Activated CD4-positive, alpha-beta T cell treated with anti-CD3 and anti-CD28 coated beads, Interleukin-2, amount 10 ng/mL, durations not matched to agents 7 days and 5 days (primary cell): ENCODE measurements at places on chromosomes 2 and 18. TPM values are rescaled to one million over a fixed set of nuclear protein-coding genes. Genes with fewer than 3 reads are reported as not detected.

DNA sequence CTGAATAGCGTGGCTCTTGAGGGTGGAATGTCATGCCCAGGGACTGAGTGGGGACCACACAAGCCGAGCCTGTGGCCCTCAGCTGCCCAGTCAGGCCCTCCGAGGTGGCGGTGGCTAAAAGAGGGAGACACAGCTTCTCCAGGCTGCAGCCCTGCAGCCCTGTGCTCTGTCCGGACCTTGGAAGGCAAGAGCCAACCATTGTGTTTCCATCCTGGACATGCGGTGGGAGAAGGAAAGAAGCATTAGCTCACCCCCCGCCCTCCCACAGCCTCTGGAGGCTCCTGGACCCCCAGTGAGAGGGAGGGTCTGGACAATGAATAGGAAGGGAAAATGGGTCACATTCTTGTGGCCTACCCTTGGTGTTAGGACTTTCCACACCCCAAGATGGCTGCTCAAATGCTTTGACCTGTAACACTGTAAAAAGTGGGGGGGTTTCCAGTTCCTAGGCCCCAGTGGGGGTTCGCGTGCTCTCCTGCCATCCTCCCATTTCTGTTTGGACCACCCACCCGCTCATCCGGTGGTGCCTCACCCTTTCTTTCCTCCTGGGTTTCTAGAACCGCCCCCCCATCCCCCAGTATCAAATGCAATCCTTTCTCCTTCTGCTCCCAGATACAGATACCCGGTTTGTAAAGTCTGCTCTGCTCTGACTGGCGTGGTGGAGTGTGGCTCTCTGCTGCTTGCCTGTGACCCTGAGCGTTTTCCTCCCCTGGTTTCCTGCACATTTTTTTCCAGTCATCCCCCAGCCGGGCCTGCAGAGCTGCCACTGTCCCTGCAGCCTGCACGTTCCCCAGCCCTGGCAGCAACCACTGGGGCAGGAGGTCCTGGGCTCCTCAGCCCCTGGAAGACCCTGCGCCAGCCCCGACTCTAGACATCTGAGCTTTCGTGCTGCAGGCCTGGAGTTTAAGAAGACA is 36.3 kb upstream of the SMAD7 start:
- peaks cover 14% of the 10 kb centered on the region for H3K27me3 ChIP-seq
- H3K27ac ChIP-seq, result no peak overlapping the region
- no peaks in the 10 kb centered on the region for H3K36me3 ChIP-seq
- peaks cover 9% of the 10 kb centered on the region for H3K4me1 ChIP-seq

DNA sequence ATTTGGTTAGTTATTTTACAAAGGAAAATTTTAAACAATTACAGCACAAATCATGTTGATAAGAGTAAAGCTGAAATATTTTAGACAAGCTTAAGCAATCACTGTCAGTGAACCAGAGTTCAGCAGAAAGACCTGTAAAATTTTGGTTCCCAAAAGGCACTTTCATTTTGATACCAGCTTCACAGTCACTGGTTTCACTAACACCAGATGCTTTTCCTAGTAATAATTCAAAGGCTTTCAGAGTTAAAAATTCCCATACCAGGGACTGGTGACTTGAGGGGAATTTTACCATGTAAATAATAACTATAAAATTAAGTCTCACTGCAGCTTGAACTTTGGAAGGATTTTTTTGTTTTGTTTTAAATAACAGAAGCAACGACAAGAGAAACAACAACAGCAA is 102.3 kb upstream of the CD302 start:
- H3K4me1 ChIP-seq, result peaks cover 56% of the 10 kb centered on the region
- no peak for DNase-seq
- peaks cover 18% of the 10 kb centered on the region for H3K36me3 ChIP-seq
- H3K27ac ChIP-seq, result no peak overlapping the region

DNA sequence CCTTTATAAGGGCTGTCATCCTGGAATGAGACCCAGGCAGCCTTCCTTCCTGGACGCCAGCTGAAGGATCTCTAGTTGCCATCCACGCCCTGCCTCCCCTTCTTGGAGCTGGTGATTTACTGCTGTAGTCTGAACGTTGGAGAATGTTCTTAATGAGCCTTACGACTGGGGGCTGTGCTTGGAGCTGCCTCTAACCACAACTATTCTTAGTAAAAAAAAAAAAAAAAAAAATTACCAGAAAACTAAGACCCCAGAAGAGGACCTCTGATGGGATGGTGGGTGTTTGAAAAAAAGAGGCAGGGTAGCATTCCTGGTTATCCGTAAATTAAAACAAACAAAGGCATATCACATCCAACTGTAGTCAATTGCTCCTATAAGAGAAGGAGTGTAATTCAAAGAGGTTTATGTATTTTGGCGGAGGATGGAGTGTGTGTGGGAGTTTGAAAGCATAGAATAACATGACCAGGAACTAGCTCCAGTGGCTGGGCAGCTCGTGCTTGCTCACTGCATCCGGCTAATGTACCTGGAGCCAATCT is 105.4 kb downstream of the QPCT start:
- H3K4me3 ChIP-seq, result no peak overlapping the region
- H3K4me1 ChIP-seq, result peaks cover 11% of the 10 kb centered on the region
- peaks cover 8% of the 10 kb centered on the region for H3K27me3 ChIP-seq
- no peak for DNase-seq
- peaks cover 6% of the 10 kb centered on the region for H3K36me3 ChIP-seq

DNA sequence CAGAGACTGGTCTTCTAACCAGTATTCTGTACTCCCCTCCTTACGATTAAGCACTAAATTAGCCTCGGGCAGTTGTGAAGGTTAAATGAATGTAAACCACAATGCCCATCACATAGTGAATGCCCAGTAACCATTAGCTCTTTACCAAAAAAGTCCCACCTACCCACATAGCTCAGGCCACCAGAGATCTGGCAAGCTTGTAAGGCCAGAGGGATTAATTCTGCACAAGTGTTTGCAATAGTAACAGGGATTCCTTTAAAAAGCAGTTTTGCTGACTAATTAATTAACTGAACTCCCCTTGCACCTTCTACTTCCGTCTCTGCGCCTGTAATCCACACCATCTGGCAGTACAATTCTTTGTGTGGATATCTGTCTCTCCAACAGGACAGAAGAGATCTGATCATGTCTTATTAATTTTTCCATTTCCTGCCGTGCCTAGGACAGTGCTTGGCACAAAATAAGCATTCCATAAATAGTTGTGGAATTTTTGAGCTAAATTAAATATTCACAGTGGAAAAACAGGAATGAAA is 36.2 kb upstream of the IGFBP2 start:
- no peak for DNase-seq
- no peaks in the 10 kb centered on the region for H3K36me3 ChIP-seq
- H3K4me1 ChIP-seq, result peaks cover under 1% of the 10 kb centered on the region

Gene RND3
- not detected for total RNA-seq

DNA sequence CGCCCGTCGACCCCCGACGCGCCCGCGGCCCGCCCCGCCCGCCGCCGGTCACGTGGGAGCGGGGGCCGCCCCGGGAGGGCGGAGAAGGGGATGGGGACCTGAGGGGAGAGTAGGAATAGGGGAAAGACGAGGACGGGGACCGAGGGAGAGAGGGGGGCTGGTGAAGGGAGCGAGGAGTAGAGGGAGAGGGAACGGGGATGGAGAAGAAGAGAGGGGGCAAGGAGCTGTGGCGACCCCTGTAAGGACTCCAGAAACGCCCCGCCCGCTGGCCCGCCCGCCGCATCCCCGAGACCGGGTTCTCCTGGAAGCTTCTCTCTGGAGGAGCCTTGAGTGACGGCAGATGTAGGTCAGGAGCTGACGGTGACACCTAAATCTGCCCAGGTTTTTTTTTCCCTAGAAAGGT is 615 bp downstream of the ADNP2 start:
- peaks cover 30% of the 10 kb centered on the region for H3K4me1 ChIP-seq
- no peaks in the 10 kb centered on the region for H3K27me3 ChIP-seq
- DNase-seq, result peak; percentile 41
- peak overlapping the region; percentile 92 for H3K27ac ChIP-seq
- peak overlapping the region; percentile 76 for H3K4me3 ChIP-seq

DNA sequence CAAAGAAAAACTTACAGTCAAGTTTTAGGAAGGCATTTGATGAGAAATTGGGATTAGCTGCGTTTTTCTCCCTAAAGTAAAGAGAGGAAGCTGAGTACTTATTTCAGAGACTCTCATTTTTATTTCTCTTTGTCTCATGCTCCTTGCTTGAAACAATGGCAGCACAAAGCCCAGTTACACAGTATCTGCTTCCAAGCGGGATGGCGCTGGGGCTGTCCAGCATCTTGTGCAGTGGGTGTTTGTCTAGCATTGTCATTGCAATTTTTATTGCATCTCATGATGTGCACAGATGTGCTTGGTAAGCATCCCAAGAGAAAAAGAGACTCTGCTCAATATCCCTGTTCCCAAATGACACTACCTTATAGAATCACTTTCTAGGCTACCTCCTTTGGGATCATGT is 102.8 kb upstream of the ZNF521 start:
- no peak overlapping the region for H3K27ac ChIP-seq
- no peaks in the 10 kb centered on the region for H3K27me3 ChIP-seq
- H3K4me3 ChIP-seq, result no peak overlapping the region

Gene IL1B
- total RNA-seq, result not detected
